ENCODE measurements at places on chromosomes 2 and 18.

DNA sequence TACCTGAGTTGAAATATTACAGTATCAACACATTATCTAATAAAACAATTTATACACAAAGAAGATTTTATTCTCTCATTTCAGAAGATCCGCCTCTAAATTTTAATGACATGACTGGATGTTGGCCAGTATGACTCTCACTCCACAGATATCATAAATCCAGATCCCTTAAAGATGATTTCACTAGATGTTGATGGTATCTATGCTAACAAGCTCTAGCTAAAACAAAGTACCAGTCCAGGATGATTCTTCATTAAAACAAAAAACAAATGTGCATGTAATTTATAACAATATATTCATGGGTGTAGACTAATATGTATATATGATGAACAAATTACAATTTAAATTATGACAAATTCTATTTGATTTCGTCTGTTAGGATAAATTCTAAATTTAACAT is 708.4 kb downstream of the SATB2 start:
- DNase-seq = no peak

DNA sequence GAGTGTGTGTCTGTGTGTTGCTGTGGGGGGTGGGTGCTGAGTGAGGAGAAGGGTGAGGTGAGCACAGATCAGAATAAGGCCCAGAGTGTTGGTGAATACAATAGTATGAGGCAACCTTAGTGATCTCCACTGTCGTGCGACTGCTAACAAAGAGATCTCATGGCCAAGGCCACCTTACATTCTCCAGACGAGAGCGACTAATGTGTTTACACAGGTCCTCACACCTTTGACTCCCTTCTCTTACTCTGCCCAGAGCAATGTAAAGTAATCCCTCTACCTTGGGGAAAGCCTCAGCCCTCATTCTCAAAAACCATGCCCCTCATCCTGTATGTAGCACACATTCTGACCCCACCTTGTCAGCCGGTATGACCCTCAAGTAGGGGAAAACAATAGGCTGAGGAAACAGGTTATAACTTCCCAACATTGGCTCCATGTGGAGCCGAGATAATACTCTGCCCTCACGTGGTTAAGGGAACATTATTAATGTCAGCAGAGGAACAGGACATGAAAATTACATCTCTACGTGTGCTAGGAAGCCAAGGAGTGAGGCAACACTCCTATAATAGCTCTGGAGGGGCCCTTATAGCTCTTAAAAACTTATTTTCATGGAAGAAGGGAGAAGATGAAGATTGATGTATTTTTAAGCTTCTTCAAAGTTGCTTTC is 323.0 kb upstream of the NT5C1B start:
- DNase-seq = no peak

DNA sequence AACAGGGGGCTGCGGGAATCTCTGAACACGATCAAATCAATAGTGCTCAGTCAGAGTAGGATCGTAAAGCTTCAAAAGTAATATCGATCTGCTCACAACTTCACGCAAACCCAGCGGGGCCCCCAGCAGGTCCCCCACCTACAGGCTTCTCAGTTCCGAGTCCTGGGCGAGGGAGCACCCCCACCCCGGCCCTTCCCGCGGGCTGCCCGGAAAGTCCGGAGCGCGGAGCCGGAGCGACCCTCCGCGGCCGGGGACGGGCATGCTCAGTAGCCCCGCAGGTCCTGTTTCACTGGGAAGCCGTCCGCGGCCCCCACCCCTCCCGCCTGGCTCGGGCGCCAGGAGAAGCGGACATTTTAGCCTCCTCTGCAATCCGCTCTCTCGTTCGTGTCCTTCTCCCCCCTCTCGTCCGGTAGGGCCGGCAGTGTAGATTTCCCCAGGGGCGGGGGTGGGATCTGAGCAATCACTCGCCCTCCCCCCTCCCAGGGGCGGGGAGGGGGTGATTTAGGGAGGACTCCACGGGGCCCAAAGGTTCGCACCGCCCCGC is 3.3 kb upstream of the SPRED2 start:
- DNase-seq = peak; percentile 79

- DNase-seq = no peak
These were observed 3.2 kb downstream of the PIGN start for GRCh38 chr18:62183578-62184195.

GRCh38 chr2:223008162-223008561 is 43.8 kb upstream of the KCNE4 start:
- DNase-seq = no peak

DNA sequence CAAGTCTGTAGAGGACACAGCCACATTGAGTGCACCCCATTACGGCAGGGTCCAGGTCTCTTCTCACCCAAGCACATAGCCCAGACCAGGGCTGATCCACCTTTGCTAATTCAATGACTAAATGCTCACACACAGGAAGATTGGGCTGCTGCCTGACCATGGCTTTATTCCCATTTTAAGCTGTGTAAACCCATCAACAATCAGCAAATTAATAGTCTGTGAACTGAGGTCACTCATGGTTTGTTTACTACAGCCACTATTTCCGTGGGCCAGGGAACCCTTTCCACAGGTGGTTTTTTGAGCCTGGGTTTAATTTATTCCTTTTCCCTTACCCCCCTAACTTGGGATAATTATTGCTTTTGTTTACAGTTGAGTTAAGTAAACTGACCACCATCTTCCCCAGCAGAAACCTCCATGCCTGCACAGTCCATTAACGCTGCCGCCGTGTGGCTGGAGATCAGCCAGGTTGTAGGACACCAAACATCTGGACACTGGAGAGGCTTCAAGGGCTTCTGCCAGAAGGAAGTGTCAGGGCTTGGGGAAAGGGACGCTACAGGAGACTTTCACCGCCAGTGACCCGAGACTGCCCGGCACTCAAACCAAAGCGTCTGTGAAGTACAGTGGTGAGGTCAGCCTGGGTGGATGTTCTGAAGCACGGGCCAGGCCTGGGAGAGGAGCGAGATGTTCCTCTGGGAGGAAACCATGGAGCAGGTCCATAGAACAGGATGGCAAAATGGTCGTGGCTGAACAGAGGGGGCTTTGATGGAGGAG is 282.9 kb downstream of the DYSF start:
- no peak for DNase-seq

DNA sequence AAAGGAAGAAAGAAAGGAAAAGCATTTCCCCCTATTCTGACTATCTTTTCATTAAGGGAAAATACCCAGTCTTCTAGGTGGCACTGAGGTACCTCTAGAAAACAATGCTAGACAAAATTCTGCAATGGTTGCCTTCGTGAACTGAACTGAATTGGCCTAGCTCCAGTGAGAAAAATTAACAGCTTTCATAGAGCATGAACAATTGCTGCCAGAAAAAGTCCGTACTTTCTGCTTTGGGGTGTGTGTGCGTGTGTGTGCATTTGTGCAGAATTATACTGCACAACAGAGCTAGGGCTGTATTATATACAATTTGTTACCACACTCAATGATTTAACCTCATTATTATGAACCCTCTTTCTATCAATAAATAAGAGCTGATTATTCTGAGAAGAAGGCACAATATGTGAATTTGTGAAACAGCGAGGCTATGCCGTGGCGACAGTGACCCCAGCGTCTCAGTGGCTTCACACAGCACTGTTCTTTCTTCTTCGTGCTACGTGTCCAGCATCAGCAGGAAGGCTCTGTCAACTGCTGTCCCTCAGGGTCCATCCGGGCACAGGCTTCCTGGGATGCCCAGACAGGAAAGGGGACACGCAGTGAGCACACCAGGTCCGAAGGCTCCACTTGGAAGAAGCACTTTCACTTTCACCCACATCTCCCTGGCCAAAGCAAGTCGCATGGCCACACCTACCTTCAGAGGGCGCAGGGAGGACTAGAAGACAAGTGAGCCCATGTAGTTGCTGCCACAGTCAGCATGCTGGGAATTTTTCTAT is 47.5 kb downstream of the PTGR3 start:
- no peak for DNase-seq

DNA sequence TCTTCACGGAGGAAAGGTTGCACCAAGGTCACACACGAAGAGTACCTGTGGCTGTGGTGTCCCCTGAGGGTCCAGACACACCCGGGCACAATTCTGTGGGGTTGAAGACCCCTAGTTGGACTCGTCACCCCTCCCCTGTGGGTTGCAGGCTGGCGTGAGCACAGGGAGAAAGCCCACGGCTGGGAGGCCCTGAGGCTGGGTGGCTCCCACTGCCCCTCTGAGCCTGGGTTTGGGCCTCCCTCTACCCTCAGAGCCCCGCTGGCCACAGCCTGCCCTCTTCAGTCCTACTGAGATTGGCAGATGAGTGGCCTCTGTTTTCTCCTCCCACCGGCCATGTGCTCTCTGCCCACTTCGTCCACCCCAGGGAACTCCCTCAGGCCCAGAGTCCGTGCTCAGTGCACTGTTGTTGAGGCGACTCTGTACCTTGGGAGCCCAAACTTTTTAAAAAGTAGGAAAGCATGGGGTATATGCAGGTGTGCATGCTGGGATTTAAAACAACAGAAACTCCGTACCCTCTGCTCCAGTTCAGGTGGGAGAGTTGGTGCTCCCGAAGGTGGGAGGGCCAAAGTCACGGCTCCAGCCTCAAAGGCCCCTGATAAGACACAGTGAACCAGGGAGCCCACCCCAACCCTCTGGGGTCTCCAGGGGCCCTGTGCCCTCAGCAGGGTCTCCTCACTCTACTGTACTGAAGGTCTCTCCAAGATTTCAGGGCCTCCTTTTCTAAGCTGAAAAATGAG is 19.1 kb downstream of the RAMP1 start:
- no peak for DNase-seq

DNA sequence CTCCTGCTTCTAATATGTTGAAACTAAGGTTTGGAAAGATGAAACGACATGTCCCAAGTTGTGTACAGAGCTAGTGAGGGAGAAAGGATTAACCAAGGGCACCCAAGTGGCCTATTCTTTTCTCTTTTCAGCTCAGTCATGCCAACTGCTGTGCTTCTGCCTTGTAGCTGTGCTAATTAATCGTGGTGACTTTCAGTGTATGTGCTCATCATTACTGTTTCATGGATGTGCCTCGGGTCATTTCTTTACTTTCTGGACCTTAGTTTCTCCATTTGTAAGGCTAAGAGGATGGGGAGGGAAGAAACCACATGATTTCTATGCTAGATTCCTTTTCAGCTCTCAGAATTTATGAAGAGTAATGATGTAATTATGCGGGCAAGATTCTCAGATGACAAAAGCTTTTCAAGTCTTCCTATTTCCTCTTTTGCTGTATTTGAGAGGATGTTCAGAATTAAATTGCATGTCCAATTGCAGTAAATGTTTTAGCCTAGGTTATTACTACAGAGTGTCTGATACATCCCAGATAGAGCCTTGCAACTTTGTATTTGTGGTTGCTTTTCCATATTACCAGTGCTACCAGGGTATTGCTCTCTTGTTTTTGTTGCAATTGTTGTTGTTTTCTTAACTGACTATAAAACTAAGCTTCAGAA is 621.2 kb downstream of the CNTNAP5 start:
- no peak for DNase-seq

GRCh38 chr2:185700883-185701282 is 37.7 kb upstream of the FSIP2 start:
- peak; percentile 22 for DNase-seq

DNA sequence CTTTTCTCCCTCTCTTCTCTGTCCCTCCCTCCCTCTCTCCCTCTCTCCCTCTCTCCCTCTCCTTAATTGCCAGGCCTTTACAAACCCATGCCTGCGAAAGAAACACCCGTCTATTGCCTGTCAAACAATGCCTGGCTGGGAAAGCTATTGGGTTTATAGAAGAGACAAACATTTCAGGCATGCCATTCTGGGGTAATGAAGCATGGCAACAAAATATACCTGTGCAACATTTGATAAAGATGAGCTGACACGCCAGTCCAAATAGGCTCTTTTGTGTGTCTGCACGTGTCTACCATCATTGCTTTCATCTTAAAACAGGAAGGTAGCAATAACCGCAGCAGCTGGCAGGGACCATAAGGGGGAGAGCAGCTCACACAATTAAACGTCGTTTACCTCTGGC is 282.1 kb downstream of the ZNF516 start:
- DNase-seq = no peak

- DNase-seq = no peak
These were observed 114.7 kb upstream of the CYP1B1 start for GRCh38 chr2:38190542-38191218.

DNA sequence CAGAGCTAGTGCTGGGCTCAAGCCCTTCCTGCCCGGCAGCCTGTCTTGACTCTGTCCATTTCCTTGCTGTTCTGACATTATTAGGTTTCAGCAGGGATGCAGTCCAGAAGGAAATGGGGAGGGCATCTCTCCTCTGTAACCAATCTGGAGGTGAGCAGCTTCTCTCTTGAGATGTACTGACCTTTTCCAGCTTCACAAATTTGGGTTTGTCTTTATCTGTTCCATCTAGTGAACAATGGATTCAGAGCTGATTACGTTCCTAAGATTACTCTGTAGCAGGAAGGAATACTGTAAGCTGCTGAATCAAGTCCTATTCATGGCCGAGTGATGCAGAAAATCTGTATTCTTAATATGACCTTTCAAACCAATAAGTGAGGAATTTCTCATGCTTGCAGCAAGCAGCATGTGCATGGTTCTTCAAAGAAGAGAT is 11.0 kb downstream of the PLA2R1 start:
- DNase-seq = no peak

- DNase-seq = no peak
These were observed 287.4 kb upstream of the HDAC4 start for GRCh38 chr2:239688122-239688681.

GRCh38 chr2:63537306-63537705 is 51.0 kb downstream of the WDPCP start:
- no peak for DNase-seq

GRCh38 chr2:134366359-134366758 is 112.5 kb downstream of the MGAT5 start:
- DNase-seq = no peak

DNA sequence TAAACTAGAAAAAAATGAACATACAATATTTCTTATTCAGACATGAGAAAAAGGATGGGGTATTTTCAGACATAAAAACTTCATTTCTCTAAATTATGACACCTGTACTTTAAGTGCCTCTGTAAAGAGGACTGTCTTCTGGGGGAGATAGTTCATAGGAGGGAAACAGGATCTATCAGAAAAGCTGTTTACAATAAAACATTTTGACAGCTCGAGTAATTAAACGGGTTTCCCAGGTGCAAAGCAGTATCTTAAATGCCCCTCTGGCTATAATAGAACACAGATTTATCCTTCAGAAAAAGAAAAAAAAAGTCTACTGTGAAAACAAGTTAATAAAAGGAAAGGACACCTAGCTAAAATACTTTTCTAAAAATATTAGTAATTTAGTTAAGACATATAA is 311.4 kb upstream of the UBE2E3 start:
- DNase-seq = peak; percentile 24

DNA sequence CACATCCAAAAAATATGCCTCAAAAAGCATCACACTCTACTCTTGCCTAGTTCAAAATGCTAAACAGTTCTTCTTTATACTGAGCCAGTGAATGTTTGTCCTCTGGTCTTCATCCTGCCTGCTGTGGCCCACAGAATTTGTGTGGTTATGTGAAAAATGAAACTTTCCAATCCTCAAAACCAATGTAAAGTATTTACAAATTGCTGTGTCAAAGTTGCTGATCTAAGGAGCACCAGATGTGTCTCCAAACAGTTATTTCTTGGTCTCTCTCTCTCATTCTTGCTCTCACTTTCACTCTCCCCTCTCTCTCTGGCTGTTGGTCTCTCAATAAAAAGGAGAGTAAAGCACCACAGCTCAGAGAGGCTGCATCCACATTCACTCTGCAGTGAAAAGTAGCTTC is 23.0 kb downstream of the EPHA4 start:
- DNase-seq = no peak
